ENCODE measurements at places on chromosomes 16 and 17.
A peak's percentile ranks its signal among the peaks of the same experiment; 100 is the strongest.

DNA sequence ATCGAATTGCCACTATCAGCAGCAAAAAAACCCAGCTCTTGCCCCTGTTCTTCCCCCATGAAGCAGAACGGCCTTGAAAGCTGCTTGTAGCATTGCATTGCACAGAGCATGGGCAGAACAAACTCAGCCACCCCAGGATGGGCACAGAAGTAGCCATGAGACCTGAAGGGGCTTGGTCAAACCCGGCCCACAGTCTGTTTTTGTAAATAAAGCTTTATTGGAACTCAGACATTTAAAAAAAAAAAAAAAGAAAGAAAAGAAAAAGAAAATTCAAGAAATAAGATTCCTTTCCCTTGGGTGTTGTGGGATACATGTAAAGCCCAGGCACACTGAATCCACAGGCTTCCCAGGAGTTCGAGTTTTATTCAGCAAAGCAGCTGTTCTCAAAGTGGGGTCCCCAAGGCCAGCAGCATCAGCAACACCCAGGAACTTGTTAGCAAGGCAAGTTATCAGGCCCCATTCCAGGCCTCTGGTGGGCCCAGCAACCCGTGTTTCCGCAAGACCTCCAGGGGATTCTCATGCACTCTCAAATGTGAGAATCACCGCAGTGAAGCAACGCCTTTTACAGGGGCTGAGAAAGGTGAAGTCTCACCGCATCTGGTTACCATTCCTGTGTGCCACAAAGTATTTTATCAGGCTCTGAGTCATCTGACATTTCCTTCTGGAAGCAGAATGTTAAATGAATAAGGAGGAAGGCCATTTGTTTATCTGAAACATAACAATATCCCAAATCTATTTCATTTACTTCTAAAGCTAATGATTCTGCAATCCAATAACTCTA lies 108.2 kb downstream of the SLC39A11 start:
- DNase-seq = peak; percentile 92

- peak; percentile 54 for DNase-seq
Measured at GRCh38 chr17:77363821-77364361, 223.1 kb downstream of the SEC14L1 start.

DNA sequence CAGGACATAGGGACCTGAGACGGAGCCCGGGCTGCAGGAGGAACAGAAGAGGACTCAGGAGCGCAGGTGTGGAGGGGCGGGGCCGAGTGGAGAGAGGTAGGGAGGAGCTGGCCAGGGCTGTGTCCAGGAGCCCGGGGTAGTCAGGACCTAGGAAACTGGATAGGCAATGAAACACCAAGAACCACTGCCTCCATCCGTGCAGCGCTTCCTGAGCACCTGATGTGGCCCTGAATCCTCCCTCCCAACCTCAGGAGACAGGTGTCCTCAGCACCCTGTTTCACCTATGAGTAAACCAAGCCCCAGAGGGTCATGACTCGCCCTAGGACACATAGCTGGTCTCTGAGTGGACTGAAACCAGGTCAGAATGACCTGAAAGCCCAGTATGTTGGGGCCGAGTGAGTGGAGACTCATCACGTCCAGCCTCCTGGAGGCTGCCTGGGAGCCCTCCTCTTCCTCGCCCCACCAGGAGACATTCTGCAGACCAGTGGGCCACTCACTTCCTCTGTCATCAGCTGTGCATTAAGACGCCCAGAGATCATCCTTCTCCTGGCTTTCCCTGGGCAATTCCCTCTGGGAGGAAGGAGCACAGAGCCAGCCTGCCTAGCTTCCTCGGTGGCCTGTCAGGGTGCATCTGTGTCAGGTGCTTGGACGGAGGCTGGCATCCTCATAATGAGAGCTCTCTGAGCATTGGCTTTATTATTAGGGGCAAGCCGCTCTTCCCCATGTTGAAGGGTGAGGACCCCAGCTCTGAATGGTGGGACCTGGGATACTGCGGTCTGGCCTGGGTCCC lies 72.8 kb downstream of the SCNN1B start:
- DNase-seq = no peak

DNA sequence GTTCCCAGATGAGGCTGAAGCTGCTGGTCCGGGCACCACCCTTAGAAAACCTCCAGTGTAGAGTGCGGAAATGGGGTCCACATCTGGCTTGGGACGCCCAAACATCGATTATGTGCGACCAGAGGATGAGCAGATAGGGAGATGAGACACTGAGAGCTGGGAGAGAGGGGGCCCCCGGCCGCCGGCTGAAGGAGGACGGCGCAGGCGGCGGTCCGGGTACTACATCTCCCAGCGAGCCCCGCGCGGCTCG lies 182 bp upstream of the SPECC1 start:
- DNase-seq = no peak

DNA sequence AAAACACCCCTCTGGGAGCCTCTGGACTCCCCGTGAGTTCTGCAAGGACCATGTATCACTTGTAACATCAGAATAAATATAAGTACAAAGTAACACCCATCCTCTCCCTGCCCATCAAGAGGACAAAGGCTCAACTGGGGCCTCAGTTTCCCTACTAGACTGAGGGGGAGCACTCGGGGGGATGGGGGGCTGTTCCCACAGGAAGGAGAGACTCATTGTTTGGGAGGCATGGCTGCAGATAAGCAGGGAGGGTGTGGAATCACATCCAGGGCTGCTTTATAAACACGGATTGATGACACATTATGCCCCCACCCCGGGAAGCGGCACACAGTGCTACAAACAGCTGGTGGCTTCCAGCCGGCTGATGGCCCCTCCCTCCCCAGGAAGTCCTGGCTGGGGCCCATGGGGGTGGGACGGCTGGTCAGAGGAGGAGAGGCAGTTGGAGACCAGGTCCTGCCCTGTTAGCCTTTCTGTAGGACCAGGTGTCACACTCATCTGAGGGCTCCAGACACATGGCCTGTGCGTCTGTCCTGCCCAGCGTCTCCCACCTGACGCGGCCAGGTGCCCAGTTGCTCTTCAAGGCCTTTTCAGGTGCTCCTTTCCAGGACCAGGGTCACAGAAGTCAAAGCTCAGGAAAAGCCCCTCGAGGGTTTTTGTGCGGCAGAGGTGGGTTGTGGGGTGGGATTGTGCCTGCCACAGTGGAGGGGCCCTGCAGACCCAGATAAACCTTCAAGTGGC lies 1.3 kb upstream of the MPG start:
- DNase-seq = peak; percentile 71

GRCh38 chr16:23505180-23505665 lies 5.1 kb downstream of the GGA2 start:
- DNase-seq = no peak

- DNase-seq = no peak
Measured at GRCh38 chr17:35548978-35549377, 11.5 kb upstream of the SLFN12L start.

GRCh38 chr16:46858151-46858550 lies 26.0 kb upstream of the GPT2 start:
- DNase-seq = no peak

DNA sequence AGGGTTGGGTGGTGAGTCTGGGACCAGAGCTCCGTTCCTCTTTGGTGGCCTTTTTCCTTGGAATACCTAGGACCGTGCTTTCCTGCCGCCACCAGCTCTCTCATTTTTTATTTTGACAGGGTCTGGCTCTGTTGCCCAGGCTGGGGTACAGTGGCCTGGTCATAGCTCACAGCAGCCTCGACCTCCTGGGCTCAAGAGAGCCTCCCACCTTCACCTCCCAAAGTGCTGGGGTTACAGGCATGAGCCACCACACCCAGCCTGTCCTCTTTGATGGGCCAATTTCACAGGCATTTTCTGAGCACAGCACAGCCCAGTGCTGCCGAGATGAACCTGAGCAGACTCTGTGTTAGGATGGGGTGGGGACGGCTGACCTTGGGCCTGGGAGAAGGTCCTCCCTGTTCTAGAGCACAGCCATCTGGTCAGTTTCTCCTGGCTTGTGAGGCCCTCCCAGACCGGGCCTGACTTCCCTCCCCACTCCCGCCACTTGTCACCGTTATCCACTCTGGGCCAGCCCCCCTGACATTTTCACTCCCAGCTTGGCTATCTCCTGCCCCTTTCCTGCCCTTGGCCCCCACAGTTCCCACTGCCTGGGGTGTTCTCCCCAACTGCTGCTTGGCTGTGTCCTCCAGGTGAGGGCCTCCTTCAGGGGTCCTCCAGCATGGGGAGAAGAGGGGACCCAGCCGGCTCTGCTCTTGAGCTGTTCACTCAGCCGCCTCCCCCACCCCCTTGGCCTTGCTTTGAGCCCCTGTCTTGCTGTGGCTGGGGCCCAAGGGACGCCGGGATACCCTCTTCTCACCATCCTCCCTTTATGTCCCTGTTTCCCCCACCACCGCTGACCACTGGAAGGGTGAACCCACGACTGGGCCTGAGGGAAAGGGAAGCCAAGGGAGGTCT lies 5.0 kb downstream of the ADCY7 start:
- DNase-seq = peak; percentile 9

GRCh38 chr17:42586514-42587230 lies 9.1 kb upstream of the PSMC3IP start:
- DNase-seq = no peak

- no peak for DNase-seq
Measured at GRCh38 chr17:18850679-18851078, 7.3 kb upstream of the PRPSAP2 start.

GRCh38 chr17:51298508-51299371 lies 38.4 kb downstream of the UTP18 start:
- DNase-seq = peak; percentile 38

DNA sequence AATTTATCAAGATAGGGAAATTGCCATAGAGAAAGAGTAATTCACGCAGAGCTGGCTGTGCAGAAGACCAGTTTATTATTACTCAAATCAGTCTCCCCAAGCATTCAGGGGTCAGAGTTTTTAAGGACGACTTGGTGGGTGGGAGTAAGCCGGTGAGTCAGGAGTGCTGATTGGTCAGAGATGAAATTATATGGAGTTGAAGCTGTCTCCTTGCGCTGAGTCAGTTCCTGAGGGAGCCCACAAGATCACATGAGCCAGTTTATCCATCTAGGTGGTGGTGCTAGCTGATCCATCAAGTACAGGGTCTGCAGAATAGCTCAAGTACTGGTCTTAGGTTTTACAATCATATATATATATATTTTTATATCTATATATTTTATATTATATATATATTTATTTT lies 6.0 kb upstream of the AQP8 start:
- DNase-seq = peak; percentile 91

DNA sequence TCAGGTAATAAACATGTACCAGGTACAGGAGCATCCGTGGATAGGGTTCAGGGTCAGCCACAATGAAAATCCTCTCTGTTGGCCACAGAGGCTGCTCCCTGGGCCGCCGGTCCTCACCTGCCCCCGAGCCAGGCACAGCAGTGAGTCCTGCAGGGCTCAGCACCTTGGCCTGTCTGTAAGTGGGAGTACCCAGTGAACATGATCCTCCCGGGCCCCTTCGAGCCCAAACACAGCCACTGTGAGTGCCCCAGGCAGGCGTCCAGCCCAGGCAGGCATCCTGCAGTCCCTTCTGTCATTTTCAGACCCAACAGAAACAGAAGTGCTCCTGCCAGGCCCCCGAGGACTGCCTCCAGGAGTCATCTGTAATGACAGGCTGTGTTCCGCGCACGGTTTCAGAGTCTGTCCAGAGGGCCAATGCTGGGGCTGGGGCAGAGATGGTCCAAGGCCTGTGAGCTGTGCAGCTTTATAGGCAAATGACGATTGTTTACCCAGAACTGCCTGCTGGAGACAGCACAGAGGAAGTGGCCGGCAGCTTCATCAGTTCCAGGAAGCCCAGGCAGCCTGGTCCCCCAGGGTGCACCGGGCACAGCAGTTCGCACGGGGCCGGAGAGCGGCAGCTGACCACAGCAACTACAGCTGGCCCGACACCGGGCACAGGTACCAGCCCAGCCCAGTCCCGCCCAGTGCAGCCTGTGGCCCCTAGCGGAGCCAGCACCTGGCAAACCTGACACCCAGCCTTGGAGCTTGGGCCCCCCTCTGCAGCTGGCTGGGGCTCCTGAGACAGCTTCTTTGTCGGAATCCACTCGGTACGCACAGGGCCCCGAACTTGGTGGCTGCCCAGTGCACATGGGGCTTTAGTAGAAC lies 13.2 kb downstream of the SLC7A5 start:
- no peak for DNase-seq

DNA sequence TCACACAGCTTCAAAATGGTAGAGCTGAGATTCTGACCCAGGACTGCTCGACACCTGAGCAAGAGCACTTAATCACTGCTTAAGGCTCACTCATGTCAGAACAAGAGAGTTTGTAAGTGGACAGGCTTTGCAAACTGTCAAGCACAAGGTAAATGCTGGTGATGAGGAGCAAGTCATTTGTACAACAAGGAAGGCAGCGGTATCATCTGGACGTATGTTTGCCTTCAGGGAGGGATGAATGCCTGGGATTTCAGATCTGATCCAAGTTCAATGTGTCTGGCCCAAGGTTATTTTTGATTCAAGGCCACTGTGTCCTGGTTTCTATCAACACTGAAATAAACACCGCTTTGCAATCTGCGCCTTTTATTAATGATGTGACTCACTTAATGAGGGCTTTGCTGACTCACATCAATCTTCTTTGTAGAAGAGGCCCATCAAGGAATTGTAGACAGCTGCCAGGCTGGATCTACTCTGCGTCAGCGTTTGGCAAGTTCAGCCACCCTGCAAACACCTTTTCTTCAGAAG lies 174.4 kb upstream of the HS3ST3A1 start:
- peak; percentile 65 for DNase-seq

GRCh38 chr17:19336938-19337711 lies 25.4 kb downstream of the B9D1 start:
- peak; percentile 59 for DNase-seq

DNA sequence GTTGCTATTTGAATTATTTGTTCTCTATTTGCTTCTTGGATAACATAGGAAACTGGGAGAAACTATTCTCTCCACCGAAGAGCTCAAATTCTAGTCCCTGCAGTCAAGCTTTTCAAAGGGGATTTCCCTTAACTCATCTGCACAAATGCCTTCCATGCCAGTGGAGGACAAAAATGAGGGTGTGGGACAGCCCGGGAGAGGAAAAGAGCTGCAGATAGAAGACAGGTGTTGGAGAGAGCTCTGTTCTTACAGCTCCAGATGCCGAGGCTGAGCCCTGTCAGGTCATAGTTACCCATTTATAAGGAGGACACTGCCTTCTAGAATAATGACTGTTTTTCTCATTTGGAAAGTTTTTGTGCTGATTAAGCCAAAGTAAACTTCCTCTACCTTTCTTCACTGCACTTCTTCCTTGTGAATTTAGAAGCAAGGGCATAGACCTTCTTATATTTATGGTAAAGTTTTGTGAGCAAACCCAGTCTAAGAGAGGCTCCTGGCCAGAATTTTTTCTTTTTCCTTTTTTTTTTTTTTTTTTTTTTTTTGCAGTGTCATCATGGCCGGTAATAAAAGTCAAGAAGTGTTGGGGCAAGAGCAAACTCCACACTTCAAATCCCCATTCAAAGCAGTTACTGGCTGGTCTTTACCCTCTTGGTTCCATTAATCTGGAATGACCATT lies 177.2 kb downstream of the ABCC12 start:
- no peak for DNase-seq

- DNase-seq = no peak
Measured at GRCh38 chr16:2468725-2469398, 2.2 kb upstream of the NTN3 start.

Data from amniotic epithelial cell (primary cell).